ENCODE measurements at places on chromosomes 11 and 22.

- no peak for DNase-seq
Measured at GRCh38 chr11:18457450-18457849, 1.8 kb downstream of the LDHAL6A start.

GRCh38 chr11:33642461-33643166, 58.0 kb downstream of the C11orf91 start:
- no peak for DNase-seq

GRCh38 chr11:121210445-121211080, 82.0 kb upstream of the SC5D start:
- no peak for DNase-seq

- no peak for DNase-seq
Measured at GRCh38 chr11:58573451-58574104, 2.1 kb downstream of the LPXN start.

DNA sequence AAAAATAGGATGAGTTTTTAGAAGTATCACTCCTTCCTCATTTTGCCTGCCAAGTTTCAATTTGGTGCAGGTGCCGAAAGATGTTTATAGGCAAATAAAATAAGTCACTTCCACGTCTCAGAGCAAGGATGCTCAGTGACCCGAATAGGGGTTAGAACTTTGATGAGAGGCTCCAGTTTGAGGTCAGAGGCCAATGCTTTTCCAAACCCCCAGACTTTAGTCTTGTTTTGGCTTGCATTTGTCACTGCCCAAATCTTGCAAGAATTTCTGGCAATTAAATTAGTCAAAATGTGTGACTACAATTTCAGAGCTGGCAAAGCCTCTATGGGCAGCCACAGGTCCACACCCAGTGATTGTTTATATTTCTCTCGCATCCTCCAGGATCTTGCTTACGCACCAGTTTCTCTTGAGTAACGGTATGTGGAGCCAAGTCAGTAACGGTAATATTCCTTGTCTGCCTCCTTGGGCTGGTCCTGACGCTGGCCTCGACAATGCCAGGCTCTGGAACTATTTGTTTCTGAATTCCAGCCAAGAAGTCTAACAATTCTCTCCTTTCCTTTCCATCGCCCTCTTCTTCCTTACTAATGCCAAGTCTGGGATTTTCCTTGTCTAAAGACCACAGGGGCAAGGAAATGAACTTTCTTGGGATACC, 9.9 kb upstream of the NUP160 start:
- no peak for DNase-seq
